ENCODE measurements at places on chromosomes 12 and 14. TPM values are rescaled to one million over a fixed set of nuclear protein-coding genes. Genes with fewer than 3 reads are reported as not detected.

Gene TSPAN19
- total RNA-seq = 0.05 TPM

Gene CEBPE
- 2.5 TPM for total RNA-seq

Gene ANO2
- total RNA-seq = 0.57 TPM

Gene SLC7A7
- total RNA-seq = 10.7 TPM

Gene TUNAR
- 0.09 TPM for total RNA-seq

Gene DMAC2L
- total RNA-seq = 5.2 TPM

Gene PGAM5
- 31.6 TPM for total RNA-seq

Gene ARMH4
- 1.6 TPM for total RNA-seq

DNA sequence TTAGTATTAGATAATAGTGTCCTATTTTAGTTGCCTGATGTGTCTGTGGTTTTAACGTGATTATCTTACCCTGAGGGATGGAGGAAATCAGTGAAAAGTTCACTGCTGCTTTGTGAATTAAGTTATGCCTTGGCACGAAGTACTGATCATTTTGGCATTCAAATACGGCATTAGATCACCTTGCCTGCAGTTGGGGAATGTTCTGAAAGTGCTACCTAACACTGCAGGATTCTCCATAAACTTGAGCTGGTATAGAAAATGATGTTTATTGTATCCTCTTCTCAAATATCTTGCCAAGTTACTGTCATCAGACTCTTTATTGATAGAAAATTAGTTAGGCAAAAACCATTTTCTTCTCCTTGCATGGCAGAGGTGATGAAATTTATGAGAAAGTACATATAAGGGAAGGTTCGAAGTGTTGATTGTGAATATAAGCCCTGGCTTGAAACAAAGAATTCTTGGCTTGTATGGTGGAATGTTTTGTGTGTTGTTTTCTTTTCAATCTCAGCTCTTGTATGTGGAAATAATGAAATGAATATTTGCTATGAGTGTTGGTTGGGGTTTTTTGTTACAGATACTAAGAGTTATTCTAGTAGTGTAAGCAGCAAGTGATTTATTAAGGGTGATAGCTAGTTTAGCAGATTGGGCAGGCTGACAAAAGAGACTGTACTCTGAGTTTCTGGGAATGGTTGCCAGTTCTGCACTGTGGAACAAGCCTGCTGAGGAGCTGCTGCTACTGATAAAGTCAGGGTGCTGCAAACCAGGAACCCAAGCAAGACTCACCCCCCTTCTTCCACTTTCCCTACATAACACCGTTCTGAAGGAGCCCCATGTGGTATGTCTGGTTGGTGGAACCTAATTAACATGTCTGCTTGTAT lies 448.3 kb downstream of the PCNX1 start:
- H3K36me3 ChIP-seq = no peaks in the 10 kb centered on the region
- DNase-seq = no peak
- H3K27ac ChIP-seq = no peak overlapping the region
- H3K4me3 ChIP-seq = no peak overlapping the region

DNA sequence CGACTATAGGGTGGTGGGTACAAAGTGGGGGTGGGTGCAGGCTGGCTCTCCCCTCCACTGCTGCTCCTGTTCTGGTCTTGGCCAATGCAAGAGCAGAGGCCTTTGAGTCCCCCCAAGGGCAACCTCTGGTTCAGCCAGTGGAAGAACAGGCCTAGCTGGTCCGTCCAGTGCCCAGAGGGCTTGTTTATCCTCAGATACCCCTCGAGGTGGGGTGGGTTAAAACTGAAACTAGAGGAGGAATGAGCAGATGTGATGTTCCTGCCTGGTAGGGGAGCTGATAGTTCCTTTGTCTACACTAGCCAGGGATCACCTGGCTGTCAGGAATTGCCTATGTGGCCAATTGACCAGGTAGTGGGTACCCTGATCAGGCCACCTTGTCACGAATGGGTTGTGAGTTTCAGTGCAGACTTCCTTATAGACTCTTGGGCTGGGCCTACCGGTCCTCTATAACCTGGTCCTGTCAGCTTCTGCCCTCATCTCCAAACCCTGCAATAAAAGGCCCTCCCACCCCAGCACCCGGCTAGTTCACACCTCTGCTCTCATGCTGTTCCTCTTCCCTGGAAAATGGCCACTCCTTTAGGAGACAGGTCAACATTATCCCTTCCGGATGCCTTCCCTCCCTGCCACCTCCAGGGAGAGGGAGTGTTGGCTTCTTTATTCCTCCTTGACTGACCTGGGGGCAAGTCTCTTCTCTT lies 10.7 kb upstream of the HSP90AA1 start:
- H3K4me3 ChIP-seq = no peak overlapping the region
- H3K4me1 ChIP-seq = no peaks in the 10 kb centered on the region
- no peak for DNase-seq
- H3K36me3 ChIP-seq = no peaks in the 10 kb centered on the region

GRCh38 chr14:74083784-74084276 lies 423 bp downstream of the ALDH6A1 start:
- no peaks in the 10 kb centered on the region for H3K27me3 ChIP-seq
- peak overlapping the region; percentile 72 for H3K4me3 ChIP-seq
- no peak for DNase-seq
- peak overlapping the region; percentile 55 for H3K27ac ChIP-seq

DNA sequence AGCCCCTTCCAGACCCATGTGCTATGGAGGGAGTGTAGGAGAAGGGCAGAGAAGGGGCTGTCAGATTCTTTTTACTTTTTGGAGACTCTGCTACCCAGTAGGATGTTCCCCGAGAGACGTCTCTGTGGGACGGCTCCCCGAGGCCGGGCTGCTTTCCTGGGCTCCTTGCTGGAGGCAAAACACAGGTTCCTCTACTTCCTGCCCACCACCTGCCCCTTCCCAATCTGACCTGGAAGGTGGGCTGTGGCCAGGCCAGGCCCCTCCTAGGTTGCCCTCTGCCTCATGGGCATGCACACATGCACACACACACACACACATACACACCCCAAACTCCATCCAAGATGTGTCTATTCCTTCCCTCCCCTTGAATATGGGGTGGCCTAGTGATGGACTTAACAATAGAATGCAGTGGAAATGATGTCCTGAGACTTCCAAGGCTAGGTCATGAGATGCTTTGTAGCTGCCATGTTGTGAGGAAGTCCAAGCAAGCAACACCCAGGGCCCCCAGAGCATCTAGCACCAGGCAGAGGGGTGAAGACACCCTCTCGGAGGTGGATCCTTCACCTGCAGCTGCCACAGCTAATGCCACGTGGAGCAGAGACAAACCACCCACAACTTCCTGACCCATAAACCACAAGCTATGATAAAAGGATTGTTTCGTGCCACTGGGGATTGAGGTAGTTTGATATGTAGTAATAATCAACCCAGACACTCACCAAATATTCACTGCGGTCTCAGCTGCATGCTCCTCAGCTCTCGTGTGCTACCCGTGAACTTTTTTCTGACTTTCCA lies 1.6 kb upstream of the ASB2 start:
- H3K36me3 ChIP-seq = no peaks in the 10 kb centered on the region
- no peak overlapping the region for H3K27ac ChIP-seq
- H3K27me3 ChIP-seq = peaks cover 35% of the 10 kb centered on the region
- no peak overlapping the region for H3K4me3 ChIP-seq
- peak; percentile 23 for DNase-seq
- peaks cover 8% of the 10 kb centered on the region for H3K4me1 ChIP-seq

- H3K4me3 ChIP-seq = no peak overlapping the region
- DNase-seq = no peak
- no peaks in the 10 kb centered on the region for H3K36me3 ChIP-seq
- H3K27ac ChIP-seq = no peak overlapping the region
- H3K27me3 ChIP-seq = no peaks in the 10 kb centered on the region
These were observed 7.9 kb upstream of the MAGOHB start for GRCh38 chr12:10621278-10621677.

DNA sequence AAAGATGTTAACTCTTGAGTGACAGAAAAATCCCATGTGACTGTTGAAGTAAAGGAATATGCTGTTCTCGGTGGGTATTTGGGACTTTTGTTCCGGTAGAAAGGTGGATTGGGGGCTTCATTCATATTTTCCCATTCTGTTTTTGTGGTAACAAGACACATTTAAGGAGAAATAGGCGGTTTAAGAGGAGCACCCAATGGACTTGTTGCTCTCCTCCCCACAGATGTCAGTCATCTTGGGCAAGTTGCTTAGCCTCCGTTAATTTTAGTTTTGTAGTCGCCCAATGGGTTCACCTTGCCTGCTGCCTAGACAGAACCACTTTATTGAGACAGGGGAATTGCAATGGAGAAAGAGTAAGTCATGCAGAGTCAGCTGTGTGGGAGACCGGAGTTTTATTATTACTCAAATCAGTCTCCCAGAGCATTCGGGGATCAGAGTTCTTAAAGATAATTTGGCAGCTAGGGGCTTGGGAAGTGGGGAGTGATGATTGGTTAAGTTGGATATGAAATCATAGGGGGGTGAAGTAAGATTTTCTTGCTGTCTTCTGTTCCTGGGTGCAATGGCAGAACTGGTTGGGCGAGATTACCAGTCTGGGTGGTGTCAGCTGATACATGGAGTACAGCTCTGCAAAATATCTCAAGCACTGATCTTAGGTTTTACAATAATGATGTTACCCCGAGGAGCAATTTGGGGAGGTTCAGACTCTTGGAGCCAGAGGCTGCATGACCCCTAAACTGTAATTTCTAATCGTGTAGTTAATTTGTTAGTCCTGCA lies 50.3 kb downstream of the SLC38A1 start:
- no peak overlapping the region for H3K4me3 ChIP-seq
- no peak for DNase-seq
- no peaks in the 10 kb centered on the region for H3K27me3 ChIP-seq
- peaks cover 63% of the 10 kb centered on the region for H3K4me1 ChIP-seq

DNA sequence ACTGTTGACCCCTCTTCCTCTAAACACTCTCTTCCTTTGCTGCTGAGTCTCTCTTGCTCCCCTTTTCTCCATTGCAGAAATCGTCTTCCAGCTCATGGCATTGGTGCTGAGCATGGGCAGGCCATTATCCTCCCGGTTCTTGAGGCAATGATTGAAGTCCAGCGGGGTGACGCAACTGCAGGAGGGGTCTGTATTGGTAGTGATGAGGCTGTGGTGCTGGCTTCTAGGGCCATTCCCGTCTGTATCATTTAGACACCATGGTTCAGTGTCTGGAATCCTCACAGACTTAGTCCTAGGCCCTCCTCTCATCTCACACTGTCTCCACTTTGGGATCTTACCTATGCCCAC lies 720 bp upstream of the SLC22A17 start:
- H3K27ac ChIP-seq = no peak overlapping the region
- DNase-seq = no peak
- H3K27me3 ChIP-seq = peaks cover 72% of the 10 kb centered on the region
- no peak overlapping the region for H3K4me3 ChIP-seq
- no peaks in the 10 kb centered on the region for H3K36me3 ChIP-seq
- peaks cover 4% of the 10 kb centered on the region for H3K4me1 ChIP-seq

DNA sequence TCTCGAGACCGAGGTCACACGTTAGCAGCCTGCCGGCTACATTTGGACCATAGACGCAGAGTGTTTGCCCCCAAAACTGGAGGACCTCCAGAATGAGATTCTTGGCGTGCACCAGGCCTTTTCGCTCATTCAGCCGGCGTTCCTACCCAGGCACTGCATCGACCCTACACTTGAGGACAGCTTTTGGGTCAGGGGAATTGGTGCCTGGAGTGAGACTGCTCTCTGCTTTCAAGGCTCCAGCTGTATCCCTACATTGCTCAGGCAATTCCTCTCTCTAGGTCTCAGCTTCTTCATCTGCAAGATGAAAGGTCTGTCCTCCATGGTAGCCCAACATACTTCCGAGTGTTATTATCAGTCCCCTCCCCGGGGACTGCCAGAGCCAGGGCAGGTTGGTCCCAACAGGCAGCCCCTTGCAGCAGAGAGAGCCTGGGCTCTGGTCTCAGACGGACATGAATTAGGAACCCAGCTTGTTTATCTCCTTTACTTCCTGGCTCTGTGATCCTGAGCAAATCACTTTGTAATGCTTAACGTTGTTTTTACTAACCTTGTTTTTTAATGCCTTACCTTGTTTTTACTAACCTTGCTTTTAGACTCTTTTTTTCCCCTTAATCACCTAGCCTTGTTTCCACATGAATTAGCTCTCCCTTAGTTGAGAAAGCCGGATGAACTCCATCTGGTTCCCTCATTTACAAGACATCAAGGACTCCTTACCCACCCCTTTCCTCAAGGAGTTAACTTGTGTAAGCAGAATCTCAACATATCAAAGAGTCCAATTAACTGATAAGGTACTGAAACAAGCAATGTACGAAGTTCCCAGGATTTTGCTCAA lies 892 bp downstream of the TCHP start:
- H3K4me3 ChIP-seq = peak overlapping the region; percentile 64
- peaks cover 11% of the 10 kb centered on the region for H3K4me1 ChIP-seq
- H3K27me3 ChIP-seq = no peaks in the 10 kb centered on the region
- peaks cover 32% of the 10 kb centered on the region for H3K36me3 ChIP-seq
- no peak for DNase-seq

GRCh38 chr14:90717916-90718315 lies 98.3 kb downstream of the TTC7B start:
- H3K36me3 ChIP-seq = no peaks in the 10 kb centered on the region
- no peak overlapping the region for H3K4me3 ChIP-seq
- no peak for DNase-seq
- no peaks in the 10 kb centered on the region for H3K27me3 ChIP-seq
- no peak overlapping the region for H3K27ac ChIP-seq

GRCh38 chr12:108638141-108638827 lies 4.6 kb upstream of the SELPLG start:
- H3K4me1 ChIP-seq = peaks cover 64% of the 10 kb centered on the region
- DNase-seq = no peak
- H3K4me3 ChIP-seq = no peak overlapping the region
- H3K27me3 ChIP-seq = no peaks in the 10 kb centered on the region

- H3K36me3 ChIP-seq = no peaks in the 10 kb centered on the region
- no peak for DNase-seq
- H3K4me3 ChIP-seq = no peak overlapping the region
- H3K4me1 ChIP-seq = no peaks in the 10 kb centered on the region
- no peaks in the 10 kb centered on the region for H3K27me3 ChIP-seq
These were observed 720.7 kb upstream of the LMO3 start for GRCh38 chr12:17326649-17327048.

DNA sequence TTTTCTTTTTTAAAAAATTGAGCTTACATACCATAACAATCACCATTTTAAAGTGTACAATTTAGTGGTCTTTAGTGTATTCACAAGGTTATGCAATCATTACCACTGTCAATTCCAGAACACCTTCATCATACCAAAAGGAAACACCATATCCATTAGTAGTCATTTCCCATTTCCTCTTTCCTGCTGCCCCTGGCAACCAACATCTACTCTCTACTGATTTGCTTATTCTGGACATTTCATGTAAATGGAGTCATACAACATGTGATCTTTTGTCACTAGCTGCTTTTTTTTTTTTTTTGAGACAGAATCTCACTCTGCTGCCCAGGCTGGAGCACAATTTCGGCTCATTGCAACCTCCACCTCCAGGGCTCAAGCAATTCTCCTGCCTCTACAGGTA lies 66.8 kb upstream of the CFL2 start:
- H3K4me3 ChIP-seq = no peak overlapping the region
- DNase-seq = no peak
- H3K4me1 ChIP-seq = no peaks in the 10 kb centered on the region
- H3K27ac ChIP-seq = no peak overlapping the region
- H3K27me3 ChIP-seq = no peaks in the 10 kb centered on the region
- peaks cover 34% of the 10 kb centered on the region for H3K36me3 ChIP-seq
